ENCODE measurements at places on chromosomes 4 and X. TPM values are rescaled to one million over a fixed set of nuclear protein-coding genes. Genes with fewer than 3 reads are reported as not detected.

GRCh38 chr4:101843054-101843453, 52.5 kb downstream of the BANK1 start:
- DNase-seq = no peak

The QDPR gene
- 35.4 TPM for polyA plus RNA-seq

The TGIF2LX gene
- not detected for polyA plus RNA-seq

DNA sequence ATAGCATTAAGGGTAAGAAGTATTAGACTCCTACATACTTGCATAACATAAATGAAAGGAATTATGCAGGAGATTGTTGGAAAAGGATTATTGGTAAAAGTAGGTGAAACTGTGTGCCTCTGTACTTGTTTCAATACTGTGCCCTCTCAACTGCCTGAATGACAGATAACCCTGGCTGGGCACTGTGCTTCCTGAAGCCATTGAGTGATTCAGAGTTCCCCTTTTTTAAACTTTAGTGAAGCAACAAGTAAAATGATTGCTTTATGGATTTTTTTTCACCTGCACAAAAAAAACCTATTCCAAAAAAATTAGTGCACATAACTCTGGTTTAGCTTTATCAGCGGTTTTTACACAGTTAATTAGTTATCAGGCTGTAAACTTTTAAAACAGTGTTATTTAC, 204.8 kb downstream of the TRAM1L1 start:
- no peak for DNase-seq

DNA sequence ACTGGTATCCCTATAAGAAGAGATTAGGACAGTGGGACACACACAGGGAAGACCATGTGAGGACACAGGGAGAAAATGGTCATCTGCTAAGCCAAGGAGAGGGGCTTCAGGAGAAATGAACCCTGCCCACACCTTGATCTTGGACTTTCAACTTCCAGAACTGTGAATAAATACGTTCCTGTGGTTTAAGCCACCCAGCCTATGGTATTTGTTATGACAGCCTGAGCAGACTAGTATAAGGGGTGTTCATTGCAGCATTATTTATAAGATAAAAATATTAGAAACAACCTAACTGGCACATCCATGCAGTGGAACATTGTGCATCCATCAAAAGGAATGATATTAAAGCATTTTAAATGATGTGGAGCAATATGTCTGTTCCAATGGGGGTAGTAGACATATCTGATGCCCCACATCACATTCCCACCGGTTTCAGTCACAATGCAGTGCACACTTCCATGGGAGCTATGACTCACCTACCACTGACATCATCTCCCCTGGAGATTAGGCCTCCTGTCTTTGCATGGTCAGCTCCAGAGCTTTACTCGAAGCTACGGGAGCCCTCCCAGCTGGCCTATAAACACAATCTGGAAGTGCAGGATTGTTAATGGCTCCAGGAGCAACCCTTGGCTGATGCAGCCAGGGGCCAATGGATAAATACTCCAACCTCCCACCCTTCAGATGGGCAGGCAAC, 38.9 kb upstream of the MAMLD1 start:
- no peak for DNase-seq

DNA sequence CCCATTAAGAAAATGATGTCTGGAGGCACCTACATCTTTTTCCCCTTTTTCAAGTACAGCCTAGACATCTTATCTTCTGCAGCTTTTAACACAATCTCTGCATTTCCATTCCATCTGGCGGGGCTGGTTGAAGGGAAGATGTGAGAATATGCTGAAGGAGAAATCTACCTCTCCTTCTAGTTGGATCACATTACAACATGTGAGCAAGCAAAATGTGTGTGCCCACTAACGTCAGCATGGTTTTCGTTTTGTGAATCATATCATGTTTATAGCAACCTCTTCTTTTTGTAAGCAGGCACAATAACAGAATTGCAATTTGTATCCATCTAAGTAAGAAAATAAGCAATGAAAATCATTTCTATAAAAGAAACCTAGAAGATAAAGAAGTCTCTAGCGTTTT, 28.9 kb upstream of the MID1 start:
- no peak for DNase-seq

DNA sequence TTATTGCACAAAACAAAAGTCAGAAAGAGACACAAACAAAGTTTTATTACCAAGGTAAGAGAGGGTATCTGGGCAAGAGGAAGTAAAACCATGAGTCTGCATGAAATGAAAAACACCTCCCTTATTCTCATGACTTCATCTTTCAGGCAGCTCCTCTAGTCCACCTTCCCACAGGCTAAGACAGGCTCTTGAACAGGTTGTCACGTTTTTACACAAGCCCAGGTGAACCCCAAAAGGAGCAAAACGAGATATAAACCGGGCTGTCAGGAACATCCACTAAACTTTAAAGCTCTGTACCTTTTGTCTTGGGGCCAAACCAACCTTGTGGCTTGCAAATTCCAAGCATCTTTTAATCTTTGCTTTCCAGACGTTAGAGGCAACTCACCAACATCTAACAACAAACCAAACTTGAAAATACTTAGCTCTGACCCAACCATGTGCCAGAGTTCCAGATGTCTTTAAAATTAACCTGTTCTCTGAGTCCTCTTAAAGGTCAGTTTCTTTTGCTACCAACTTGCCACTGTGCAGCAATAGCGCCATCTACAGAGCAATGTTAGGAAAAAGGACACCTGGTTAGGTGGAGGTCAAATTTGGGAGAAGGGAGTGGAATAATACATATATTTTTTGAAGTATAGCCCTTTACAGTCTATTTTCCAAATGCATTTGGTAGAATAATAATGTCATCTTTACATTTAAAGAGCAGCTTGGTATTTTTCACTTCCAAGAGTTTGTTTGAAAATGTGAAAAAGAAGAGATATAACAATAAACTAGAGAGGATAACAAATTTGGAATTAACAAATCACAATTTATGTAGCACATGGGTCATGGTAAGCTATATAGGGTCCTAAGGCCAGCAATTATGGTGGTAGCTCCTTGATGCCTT, 73.1 kb downstream of the QRFPR start:
- no peak for DNase-seq

The AKAP4 gene
- polyA plus RNA-seq = not detected

GRCh38 chr4:20711335-20711734, 11.1 kb downstream of the PACRGL start:
- no peak for DNase-seq

The CDS1 gene
- 0.04 TPM for polyA plus RNA-seq

DNA sequence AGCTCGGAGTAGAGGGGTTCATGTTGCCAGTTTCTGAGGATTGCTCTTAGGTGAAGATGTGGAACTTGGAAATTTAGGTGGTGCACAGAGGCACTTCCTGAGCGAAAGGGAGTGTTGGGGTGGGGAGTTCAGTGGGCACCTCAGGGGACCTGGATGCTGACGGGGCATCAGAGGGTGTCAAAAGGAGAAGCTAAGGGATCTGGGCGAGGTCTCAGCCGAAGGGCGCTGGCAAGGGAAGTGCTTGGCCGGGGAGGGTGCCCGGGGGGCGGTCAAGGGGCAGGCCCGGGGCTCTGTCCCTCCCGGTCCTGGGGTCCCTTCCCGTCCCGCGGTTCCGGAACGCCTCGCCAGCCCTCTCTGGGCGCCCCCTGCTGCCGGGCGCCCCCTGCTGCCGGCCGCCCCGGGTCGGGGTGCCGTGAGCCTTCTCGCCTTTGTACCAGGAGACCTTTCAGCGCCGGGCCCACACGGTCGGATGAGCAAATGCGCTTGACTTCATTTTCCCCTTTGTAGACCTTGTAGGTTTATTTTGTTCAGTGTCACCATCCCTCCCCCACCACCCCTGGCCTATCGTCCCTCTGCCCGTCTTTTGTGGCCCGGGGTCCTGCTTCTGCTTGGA, 3.0 kb upstream of the PHOX2B start:
- no peak for DNase-seq

GRCh38 chr4:36081185-36081584, 163.1 kb downstream of the ARAP2 start:
- no peak for DNase-seq

GRCh38 chr4:188780686-188781085, 641.4 kb downstream of the TRIML1 start:
- no peak for DNase-seq

The ETDA gene
- not detected for polyA plus RNA-seq

DNA sequence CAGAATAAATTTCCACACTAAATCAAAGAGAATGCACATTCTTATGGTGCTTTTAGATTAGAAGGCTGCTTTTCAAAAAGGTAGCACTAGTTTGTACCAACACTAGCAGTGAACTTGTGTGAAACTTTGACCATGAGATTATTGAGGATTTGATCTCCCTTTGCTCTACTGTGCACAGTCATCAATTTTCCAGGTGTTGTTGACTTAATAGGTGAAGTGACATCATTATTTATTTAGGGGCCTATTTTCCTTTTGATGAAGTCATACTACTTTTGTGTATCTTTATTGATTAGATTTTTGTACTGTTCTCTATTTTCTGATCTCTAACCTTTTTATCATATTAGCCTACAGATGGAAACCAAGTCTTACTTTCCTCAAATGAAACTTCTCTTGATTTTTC, 507.9 kb upstream of the LCORL start:
- DNase-seq = no peak

- no peak for DNase-seq
These were observed 26.5 kb upstream of the IRAK1 start for GRCh38 chrX:154046031-154046781.

DNA sequence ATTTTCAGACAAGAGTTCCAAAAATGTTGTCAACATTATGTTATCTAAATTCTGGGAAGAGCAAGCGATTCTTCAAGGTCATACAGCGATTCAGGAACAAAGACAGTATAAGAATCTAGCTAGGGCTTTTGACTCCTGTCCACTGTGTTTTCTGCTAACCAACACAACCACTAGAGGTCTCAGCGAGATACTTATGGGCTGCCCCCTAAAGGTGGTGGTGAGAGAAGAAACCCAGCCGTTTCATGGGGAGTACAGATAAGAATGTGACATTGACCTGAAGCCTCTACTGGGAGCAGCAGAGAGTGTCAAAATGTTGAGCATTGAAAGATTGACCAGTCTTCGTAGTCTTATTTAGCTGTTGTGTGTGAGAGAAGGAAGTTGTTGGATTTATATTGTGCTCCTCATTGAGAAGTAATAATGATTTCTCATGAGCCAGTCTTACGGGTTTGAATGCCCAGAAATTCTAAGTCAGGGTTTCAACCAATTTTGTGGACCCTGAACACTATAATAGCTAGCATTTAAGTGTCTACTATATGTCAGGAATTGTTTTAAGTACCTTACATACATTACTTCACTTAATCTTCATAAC, 168.3 kb downstream of the SPRY1 start:
- no peak for DNase-seq

DNA sequence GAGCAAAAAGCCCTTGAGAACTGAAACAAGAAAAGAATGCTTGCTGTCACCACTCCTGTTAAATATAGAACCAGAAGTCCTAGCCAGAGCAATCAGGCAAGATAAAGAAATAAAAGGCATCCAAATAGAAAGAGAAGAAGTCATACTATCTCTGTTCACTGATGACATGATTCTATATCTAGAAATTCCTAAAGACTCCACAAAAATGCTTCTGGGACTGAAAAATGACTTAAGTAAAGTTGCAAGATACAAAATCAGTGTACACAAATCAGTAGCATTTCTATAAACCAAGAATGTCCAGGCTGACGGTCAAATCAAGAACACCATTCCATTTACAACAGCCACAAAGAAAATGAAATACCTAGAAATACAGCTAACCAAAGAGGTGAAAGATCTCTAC, 552.7 kb upstream of the SLIT2 start:
- DNase-seq = no peak

The LONRF3 gene
- 8.4 TPM for polyA plus RNA-seq

The CT45A2 gene
- polyA plus RNA-seq = not detected

DNA sequence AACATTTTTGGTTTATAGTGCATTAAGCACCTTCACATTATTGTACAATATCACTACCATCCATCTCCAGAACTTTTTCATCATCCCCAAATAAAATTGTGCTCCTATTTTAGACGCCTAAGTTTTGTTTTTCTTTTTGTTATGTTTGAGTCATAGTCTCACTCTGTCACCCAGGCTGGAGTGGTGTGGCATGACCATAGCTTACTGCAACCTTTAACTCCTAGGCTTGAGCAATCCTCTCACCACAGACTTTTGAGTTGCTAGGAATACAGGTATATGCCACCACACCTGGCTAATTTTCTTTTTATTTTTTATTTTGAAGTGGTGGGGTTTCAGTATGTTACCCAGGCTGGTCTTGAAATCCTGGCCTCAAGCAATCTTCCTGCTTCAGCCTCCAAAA, 33.9 kb downstream of the PRSS12 start:
- DNase-seq = no peak

- no peak for DNase-seq
These were observed 153.2 kb upstream of the PRDX4 start for GRCh38 chrX:23514082-23514481.

The GABRG1 gene
- not detected for polyA plus RNA-seq

The TMPRSS11F gene
- polyA plus RNA-seq = not detected

DNA sequence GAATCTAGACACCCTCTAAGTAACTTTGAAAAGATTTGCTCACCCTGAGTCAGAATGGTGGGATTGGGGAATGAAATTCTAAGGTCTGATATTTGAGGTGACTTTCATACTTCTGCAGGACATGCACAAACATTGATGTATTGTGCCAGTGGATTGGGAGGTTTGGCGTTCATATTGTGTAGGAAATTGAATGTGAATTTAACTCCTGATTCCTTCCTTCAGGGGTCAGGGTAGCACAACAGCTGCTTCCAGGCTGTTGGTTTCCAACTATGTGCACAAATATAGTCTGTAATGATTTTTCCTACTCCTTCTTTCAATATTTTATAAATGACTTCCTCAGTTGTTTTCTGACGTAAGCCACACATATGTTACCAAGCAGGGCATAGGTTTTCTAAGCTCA, 3.1 kb downstream of the IL1RAPL1 start:
- DNase-seq = no peak

DNA sequence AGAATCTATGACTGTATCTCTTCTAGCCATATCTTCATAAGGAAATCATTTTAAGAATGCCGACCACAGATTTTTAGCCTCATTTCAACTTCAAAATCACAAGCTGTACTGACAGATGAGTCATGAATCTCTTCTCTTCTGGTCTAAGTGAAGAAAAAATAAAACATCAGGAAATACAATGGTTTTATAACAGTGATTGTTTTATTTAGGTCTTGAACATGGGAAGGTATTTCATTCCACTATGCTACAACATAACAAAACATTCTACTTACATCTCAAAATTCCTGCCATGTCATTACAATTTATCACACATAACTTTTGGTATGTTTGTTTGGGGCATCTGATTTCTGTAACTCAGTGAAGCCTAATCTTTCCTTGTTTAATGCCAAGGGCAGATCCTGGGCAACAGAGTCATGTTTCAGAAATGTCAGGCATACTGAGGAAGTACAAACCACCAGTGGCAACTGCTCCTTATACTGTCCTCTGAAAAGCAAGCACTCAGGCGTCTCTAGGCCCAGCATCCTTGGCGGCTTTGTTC, 325.0 kb downstream of the PDHA2 start:
- no peak for DNase-seq

The KIAA1210 gene
- polyA plus RNA-seq = not detected

GRCh38 chrX:10949541-10949940, 161.6 kb upstream of the HCCS start:
- no peak for DNase-seq

DNA sequence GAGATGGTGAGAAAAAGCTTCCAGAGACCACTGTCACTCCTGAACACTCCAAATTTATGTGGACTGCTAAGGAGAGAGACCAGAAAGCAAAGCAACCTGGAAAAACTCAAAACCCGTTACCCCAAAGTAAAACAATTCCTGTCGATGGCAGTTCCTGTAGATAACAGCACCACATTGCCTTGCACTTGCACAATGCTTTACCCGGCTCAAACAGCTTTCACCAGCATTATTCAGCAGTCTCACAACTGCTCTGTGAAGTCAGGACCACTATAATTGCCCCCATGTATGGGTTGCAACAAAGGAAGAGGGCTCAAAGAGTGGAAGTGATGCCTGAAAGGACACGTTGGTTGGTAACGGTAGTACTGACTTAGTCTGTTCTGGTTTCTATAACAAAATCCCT, 234.8 kb downstream of the BCOR start:
- DNase-seq = no peak
